NCI-H1694 treated with DMSO at 0.1 percent for 48 hours (cell line): ENCODE measurements at places on chromosomes 5 and 9.
A peak's percentile ranks its signal among the peaks of the same experiment; 100 is the strongest.

DNA sequence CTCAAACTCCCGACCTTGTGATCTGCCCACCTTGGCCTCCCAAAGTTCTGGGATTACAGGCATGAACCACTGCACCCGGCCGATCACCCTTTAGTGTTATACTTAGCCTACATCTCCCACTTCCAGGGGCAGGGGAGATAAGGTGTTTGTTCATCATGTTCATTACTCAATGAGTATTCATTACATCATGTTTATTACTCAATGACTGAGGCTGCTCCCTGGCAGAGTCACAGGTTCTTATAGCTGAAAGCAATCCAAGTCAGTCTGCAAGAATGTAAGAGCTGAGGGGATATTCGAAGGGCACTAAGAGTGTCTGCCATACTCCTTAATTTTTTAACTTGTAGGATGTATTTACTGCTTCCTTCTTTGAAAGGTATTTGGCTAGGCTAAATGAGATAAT is 214.2 kb downstream of the SPATA31D1 start:
- no peak for DNase-seq

- DNase-seq: no peak
Observed at GRCh38 chr9:126791406-126792230, 13.2 kb upstream of the ZBTB43 start.

GRCh38 chr5:114658194-114658593 is 296.3 kb downstream of the KCNN2 start:
- DNase-seq: no peak

- DNase-seq: no peak
Observed at GRCh38 chr5:58838729-58839128, 255.9 kb downstream of the RAB3C start.

DNA sequence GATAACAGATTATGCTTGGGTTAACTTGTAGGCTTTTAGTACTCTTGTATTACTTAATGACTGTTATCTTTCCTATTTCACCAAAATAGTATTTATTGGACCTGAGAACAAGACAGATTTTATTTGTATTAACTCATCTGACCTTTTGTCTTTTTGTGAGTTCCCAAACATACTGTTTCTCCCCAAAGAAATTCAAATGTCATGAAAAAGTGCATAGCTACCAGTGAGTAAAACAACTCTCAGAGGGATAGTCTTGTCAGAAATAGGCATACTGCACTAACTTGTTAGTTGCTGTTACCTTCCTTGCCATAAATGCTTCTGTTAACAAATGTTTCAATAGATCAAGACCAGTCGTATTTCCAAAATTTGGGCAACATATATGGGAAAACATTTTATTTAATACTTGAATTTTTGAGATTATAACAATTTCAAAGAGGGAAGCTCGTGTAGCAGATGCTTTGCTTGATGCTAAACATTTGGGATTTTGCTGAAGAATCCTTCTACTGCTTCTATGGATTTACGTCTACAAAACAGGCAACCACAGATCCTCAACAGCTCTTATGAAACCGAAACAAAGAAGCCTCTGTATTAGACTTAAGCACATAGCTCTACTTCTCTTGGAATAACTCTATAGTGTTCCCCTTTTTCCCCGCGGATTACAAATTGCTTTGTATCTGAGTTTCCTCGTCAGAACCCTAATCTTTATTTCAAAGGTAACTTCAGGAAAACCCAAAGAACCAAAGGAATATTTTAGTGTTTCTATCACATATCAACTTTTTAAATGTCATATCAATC is 248.8 kb downstream of the MCTP1 start:
- no peak for DNase-seq

GRCh38 chr5:116370886-116371285 is 203.7 kb downstream of the SEMA6A start:
- peak; percentile 8 for DNase-seq

- DNase-seq: no peak
Observed at GRCh38 chr5:37900692-37901091, 60.9 kb upstream of the GDNF start.

DNA sequence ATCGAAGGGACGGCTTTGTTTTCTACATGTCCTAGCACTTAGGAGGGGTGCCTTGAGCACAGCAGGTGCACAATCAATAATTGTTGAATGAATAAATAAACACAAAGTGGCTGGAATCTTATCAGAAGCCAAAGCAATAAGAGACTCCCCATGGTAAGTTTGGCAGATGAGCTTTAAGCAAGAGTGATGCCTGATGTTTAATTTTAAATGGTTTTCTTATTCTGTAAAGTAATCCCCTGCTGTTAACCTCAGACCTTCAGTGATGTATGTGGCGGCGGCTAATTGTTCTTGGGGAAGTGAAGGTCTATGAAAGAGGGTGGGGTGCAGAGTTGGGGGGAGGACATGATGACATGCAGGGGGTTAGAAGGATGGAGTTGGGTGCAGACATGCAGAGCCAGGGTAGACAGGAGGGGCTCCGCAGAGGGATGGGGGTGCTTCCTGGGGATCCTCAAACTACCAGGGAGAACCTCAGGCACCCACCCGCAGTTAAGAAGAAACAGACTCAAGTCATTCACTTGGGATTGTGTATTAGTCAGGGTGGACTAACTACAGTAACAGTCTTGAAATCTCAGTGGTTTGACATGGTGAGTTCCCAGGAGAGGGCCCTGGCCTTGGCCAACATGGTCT is 65.7 kb upstream of the SHB start:
- no peak for DNase-seq

GRCh38 chr5:1292846-1293415 is 1.9 kb downstream of the TERT start:
- DNase-seq: no peak

- no peak for DNase-seq
Observed at GRCh38 chr5:133041157-133041784, 10.5 kb upstream of the HSPA4 start.

GRCh38 chr9:84794981-84795637 is 125.6 kb downstream of the NTRK2 start:
- DNase-seq: no peak

- no peak for DNase-seq
Observed at GRCh38 chr9:23603311-23603710, 222.7 kb downstream of the ELAVL2 start.
